ENCODE measurements at places on chromosomes 4 and X.

DNA sequence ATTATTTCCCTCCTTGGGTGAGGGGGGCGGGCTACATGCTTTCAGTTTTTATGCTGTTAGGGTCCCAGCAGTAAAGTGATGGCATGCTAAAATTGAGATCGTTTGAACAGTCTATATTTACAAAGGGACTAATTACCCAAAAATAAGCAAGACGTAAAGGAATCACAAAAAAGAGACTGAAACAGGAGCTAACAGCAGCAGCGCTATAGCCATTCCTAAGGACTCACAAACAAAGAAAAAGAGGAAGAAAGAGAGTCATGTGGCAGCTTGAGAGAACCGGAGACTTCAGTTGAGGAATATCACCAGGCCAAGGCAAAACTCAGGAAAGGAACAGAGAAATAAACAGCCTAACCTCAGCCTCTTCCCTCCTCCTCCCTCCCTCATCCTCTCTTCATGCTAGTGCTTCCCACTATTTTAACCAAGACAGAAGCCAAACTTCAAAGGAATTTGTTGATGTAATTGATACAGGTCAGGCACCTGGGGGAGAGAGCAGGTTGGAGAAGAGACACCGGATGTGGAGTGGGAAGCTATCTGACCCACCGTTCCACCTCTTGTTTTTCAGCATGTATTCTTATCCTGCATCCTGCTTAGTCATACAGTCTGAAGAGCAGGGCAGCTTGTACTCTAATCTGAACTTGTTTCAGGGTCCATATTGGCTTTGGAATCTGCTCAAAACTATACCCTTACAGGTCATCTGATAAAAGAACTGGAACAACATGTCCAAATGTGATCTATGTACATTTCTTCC lies 383.7 kb downstream of the NAF1 start:
- DNase-seq, result no peak

DNA sequence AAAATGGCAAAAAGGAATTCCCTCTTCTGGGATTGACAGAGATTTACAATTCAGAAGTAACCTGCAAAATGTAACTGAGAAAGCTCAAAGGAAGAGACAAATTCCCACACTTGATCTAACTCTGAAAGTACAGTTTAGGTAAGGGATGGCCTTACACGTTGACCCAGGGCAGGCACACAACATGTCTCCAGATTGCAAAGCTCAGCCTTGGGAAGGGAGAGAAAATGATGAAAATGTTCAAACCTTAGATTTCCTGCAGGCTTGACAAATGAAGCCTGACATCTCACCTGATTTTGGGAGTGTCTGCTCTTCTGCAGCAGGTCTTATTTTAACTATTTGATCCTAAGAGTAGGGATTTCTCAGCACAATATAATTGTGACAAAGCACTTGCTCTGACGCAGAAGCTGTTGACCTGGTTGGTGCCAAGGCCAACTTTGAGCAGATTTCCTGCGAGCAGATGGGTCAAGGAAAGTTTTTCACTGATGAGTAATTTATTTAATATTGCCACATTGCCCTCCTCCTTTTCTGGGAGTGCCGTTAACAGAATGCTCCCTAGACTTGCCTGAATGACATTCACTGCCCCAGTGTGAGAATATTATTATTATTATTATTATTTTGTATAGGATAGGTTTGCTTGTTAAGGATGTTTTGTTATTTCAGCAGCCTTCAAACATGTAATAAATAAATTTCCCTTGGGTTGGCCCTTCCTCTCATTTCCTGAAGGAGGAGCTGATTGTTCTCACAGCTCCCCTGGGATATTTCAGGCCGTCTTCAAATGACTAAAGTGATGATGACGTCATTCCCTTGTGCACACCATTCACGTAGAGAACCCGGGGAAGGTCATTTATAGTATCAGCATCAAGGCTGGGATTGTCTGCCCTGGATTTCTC lies 157.1 kb downstream of the VEGFC start:
- no peak for DNase-seq

GRCh38 chr4:104728380-104729122 lies 233.9 kb upstream of the CXXC4 start:
- no peak for DNase-seq

DNA sequence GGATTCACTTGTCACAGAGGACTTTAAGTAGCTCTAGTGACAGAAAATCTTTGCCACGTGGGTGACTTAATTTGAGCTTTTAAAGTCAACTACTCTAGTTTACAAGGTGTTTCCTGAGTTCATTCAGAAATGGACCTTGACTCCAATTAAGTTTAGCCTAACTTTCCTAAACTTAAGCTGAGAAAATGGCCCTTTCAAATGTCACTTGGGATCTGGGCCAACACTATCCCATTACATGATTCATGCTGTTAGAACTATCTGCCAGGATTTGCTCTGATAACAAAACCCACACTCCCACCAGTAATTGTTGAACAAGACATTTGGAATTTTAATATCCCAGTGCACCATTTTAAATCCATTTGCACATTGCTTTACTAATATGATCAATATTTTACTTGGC lies 40.8 kb downstream of the C4orf46 start:
- no peak for DNase-seq

GRCh38 chr4:170729236-170729635 lies 639.5 kb upstream of the AADAT start:
- no peak for DNase-seq

GRCh38 chr4:1412376-1413203 lies 6.3 kb upstream of the NKX1-1 start:
- no peak for DNase-seq

DNA sequence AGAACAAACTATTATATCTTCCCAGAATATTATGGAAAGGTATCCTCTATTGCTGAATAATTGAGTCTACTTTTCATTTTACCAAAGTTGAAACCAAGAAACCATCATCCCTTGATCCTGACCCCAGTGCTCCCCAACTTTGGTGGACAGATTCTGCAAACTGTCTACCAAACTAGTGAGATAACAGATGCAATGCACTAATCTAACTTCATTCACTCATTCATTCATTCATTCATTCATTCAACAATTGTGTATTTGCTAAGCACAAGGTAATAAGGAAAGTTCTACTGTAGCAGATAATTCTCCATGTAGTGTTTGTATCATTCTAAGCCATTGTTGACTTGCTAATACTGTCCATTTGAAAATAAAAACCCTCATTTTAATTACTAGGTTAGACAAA lies 150.6 kb downstream of the UNC5C start:
- no peak for DNase-seq

DNA sequence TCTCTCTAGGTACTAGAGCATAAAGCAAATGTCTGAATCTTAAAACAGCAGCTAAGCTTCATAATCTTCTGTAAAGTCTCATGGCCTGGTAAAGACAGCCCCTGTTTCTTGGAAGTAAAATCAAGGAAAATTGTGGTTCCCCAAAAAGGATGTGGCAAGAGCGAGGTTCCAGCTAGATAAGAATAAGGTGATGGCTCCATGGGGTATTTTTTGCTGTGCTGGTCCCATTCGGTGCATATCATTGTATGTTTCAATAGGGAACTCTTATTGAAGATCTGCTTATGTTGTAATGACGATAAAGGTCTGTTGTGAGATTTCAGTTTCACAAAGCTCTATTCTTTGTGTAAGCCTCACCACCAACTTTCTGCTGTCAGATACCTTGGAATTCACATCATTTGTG lies 316.9 kb upstream of the NOCT start:
- DNase-seq, result no peak

DNA sequence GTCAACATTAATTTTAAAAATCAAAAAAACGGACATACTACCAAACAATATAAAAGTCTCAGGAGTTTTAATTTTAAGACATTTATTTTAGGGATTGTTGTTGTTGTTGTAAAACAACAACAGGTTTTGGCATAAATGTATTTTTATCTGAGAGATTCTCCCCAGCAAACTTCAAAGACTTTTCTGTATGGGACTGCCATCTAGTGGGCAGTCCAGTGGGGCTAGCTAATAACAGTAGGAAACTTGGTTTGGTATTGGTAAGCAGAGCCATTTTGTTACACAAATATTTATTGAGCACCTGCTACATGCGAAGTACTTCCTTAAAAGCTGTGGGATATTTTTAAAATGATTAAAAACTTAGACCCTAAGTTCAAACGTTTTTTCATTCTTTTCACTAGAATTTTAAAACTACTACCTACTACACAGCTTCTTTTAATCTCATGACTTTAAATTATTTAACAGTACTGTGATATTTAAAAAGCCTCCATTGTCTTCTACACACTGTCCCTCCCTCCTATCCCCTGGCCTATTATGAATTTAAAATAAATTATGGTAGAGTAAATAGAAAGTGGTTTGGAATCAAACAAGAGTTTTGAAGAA lies 1028.4 kb upstream of the INTU start:
- no peak for DNase-seq

DNA sequence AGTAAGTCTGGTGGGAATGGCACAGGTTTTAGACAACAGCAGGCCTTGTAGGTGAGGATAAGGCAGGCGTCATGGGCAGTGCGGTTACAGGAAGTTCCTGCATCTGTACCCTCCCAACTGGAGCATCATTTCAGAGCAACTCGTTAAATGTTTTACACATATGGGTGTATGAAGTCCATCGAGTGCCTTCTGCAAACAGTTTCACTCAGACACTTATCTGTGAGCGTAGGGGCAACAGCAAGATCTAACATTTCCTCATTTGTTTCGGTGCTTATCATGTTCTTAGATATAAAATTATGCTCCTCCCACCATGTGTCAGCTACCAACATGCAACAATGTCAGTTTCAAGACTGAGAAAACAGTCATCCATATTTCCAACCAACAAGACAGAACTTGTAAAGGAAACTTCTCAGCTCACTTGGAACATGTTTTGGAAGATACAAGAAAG lies 69.9 kb downstream of the ELOVL6 start:
- DNase-seq, result no peak

DNA sequence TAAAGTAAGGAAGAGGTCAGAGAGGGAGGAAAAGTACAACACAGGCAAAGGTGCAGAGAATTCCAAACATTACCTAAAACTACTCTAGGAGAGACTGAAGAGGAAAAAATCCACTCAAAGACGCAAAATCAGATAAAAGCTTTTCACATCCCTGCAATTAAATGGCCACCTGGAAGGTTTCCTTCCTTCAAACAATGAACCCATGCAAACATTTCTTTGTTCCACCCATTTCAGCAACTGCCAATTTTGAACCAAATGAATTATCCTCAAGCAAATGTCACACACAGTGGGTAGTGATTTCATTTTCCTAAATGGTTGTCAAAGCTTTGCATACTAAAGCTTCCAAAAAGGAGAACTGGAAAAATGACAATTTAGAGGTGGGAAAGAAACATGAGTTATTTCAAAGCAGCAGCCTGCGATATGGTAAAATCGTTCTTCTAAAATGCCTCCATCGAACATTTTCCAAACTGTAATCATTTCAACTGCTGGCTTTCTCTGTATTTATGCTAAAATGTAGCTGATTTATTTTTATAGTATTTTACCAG lies 45.0 kb downstream of the APBB2 start:
- no peak for DNase-seq

DNA sequence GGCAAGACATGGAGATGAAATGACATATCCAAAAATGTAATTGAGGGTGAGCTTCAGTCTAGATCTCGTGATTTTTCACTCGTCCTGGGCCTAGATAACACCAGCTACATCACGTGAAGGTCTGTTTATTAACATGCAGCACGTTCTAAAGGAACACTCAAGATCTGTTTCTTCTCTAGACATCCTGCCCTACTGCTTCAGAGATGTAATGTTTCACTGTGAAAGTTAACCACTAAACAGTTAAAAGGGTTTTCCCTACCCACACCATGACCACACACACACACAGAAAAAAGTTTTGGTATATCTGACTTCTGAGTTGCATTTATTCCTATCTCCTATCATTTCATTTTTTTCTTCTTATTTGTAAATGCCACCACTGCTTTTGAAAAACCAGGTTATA lies 52.3 kb upstream of the SMIM31 start:
- no peak for DNase-seq

DNA sequence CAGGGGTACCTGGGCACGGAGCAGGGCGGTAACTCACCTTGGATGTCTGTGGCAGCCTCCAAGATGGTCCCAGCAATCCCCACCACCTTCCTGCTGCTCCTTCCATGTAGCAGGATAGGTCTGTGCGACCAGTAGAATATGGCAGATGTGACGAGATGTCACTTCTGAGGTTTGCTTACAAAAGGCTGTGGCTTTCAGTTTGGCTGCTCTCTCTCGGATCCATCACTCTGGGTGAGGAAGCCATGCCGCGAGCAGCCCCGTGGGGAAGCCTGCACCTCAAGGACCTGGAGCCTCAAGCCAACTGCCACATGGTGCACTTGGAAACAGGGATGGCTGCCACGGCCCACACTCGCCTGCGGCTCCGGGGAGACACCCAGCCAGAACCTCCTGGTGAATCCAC lies 37.6 kb downstream of the WFS1 start:
- DNase-seq, result no peak

DNA sequence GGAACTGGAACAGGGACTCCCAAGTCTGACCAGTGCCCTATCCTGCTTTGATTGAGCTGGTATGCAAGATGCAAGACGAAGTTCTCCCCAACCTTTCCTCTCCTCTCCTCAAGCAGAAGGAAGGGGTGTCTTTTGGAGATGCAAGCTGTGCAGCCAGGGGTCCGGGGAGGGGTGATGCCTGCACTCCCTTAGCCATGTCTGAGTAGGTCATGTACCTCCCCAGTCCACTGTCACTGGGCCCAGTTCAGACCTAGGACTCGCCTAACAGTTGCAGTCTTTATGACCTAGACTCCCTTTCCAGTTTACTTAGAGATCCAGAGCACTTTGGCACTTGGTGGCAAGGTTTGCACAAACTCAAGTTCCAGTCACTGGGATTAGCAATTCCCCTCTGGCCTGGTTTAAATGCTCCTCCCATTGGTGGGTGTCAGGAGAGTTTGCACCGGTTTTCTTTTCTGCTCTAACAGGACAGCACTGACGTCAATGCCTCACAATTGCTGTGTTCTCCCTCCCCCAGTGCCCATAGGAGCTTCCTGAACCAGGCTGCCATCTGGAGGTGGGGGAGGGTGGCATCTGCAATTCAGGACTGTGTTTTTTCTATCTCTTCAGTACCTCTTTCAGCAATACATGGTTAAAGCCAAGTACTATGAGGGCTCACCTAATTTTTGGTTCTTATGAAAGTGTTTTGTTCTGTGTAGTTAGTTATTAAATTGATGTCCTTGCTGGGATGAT lies 782.2 kb downstream of the ARAP2 start:
- DNase-seq, result no peak

DNA sequence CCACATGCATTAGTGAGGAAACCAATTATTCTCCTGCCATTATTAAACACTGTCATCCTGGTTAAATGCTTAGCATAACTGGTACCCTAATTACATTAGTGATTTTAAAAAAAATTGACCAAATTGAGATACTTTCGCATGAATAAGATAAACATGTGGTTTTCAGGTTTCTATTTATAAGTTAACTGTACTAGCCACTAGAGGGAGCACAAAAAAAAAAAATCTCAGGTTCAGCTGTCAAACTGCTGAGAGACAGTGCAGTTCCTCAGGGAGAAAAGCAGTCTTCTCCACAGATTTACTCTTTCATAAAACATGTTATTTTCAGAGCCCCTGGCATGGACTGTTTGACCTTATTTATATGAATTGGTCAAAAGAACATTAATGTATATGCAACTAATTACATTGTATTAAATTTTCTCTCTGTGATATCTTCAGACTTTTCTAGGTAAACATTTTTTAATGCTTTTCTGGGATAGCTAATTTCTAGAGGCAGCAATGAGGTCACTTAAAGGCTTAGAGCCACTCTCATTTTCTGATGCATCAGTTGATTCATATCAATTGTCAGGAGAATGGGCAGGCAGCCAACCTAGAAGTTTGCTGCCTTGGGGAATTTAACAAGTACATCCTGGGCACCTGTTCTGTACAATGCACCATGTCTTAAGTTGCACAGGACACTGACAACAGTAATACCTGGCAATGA lies 167.5 kb downstream of the CDS1 start:
- no peak for DNase-seq
